ENCODE measurements at places on chromosomes 1 and 21. TPM values are rescaled to one million over a fixed set of nuclear protein-coding genes. Genes with fewer than 3 reads are reported as not detected.

DCAF6 gene
- 45.5 TPM for total RNA-seq

NOS1AP gene
- 0.29 TPM for total RNA-seq

DENND2D gene
- total RNA-seq: 1.7 TPM

ZNF683 gene
- total RNA-seq: not detected
